ENCODE measurements at places on chromosomes 2 and 18.

DNA sequence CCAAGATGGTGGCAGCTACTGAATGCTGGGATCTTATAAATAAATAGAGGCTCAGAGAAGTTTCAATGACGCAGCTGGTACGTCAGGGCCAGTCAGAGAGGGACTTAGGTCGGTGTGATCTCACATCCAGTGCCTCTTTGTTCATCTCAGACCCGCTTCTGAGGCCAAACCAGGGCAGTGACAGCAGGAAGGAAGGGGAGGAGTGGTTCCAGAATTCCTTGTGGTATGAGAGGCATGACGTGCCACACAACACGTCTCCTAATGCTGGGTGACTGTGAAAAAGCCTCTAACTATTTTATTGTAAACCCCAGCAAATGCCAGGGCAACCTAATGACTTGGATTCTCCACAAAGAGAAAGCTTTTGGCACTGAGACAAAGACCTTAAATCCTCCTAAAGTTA is 423.3 kb downstream of the LPIN1 start:
- no peak for DNase-seq

DNA sequence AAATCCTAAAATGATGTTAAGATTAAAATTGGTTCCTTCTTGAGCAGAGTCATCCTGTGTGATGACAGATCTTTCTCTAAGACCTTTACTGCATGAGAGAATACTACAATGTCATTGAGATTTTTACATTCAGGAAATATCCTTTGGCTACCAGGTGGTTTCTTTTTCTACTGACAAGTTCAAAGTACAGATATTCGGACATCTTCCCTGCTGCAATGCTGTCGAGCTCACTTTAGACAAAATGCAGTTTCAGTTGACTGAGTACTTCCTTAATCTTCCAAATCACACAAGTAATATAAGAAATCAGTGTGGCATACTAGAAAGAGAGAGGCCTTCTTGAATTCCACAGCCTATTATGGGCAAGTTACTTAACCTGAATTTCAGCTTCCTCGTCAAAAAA is 207.9 kb upstream of the ACVR2A start:
- no peak for DNase-seq

DNA sequence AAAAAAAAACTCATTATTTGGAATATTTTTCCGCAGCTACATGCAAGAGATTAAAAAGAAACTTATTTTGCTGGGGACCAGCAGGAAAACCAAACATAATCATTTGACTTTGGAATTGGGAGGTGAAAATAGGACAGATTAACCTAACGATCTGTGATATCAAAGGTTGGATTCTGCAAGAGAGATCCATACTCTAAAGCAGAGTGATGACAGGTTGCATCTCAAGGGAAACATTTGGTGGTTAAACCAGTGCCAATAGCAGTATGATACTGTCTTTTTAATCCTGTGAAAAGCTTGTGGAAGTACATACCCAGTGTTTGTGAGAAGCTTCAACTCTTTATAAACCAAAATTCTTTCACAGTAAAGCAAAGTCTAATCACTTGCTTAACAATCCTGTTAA is 5.3 kb upstream of the IKZF2 start:
- DNase-seq, result no peak

- no peak for DNase-seq
Measured at GRCh38 chr2:218226903-218227302, 9.9 kb downstream of the ARPC2 start.

- DNase-seq, result no peak
Measured at GRCh38 chr2:20595439-20596192, 55.3 kb downstream of the HS1BP3 start.

All from stimulated activated CD8-positive, alpha-beta memory T cell treated with anti-CD3 and anti-CD28 coated beads, Interleukin-4, amount 100 ng/mL, for 4 hours (primary cell).